ENCODE measurements at places on chromosomes 7 and 10. TPM values are rescaled to one million over a fixed set of nuclear protein-coding genes. Genes with fewer than 3 reads are reported as not detected.

GRCh38 chr10:34931216-34931615 is 116.1 kb upstream of the PARD3 start:
- no peaks in the 10 kb centered on the region for H3K27me3 ChIP-seq
- H3K4me3 ChIP-seq = no peak overlapping the region
- no peak for DNase-seq

DNA sequence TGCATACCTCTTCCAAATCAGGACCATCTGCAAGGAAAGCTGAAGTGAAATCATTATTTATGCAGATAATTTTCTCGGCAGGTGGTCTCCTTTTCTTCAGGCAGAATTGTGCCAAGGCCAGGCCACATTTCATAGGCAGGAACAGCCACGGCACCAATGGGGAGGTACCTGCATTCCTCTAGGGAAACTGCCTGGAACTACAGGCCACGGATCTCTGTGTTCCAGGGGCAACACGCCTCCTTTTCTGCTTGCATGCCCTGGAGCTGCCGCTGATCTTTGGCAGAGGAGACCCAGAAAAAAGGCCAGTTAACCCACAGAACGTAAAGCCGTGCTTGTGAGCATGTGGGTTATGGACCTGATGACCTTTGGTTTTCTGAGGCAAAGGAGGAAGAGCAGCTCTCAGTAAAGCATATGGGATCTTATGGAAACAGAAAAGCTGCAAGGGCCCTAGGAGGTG is 111.2 kb upstream of the KIAA1217 start:
- H3K36me3 ChIP-seq = no peaks in the 10 kb centered on the region
- DNase-seq = no peak
- H3K27me3 ChIP-seq = no peaks in the 10 kb centered on the region
- H3K4me1 ChIP-seq = no peaks in the 10 kb centered on the region
- H3K4me3 ChIP-seq = no peak overlapping the region
- no peak overlapping the region for H3K27ac ChIP-seq

DNA sequence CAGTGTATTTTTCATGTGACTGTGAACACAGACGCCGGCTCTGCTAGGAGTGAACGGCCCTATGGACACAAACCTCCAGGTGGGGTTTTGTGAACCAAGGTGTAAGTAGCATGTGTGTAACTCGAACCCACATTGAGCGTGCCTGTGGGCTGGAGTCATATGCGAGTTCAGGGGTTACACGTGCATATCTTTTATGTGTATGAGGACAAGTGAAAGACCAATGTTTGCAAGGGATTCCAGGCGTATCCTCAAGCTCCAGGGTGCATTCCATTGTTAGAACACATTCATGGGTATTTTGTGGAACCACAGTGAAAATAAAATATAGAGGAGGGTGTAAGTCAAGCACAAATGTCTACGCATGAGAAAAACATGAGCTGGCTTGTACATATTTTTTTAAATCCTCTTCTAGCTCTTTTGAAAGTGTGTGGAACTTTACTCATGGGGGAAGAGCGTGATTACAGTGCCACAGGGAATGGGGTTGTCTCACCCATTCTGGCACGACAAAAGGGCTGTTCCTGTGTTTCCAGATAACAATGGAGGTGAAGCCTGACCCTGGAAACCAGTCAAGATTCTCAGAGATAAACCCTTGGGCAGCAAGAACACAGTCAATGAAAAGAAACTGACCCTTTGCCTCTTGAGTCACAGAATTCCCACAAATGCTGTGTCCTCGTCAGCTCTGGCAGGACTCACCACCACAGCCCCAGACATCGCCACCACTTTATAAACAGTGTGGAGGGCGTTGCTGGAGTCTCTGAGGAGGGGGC is 37.0 kb upstream of the GOT1 start:
- H3K36me3 ChIP-seq = no peaks in the 10 kb centered on the region
- DNase-seq = no peak
- H3K27me3 ChIP-seq = peaks cover 42% of the 10 kb centered on the region

- no peaks in the 10 kb centered on the region for H3K36me3 ChIP-seq
- no peaks in the 10 kb centered on the region for H3K4me1 ChIP-seq
- DNase-seq = no peak
- H3K27me3 ChIP-seq = no peaks in the 10 kb centered on the region
Measured at GRCh38 chr7:97307521-97308108, 190.1 kb downstream of the SDHAF3 start.

DNA sequence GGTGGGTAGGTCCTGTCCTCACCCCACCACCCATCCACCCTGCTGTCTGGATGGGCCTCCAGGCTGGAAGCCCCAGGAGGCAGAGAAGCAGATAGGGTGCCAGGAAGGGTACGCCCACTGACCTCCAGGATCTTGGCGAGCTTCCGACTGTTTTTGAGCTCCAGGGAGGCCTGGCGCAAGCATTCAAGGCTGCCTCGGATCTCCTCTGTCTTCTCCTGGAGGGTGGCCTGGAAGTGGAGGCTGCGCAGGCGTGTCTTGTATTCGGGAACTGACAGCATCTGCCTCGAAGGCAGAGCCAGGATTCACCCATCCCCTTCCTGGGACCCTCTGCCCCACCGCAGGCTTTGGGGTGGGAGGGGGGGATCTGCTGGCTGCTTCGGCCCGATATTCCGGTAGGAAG is 48.4 kb downstream of the GRID2IP start:
- H3K4me1 ChIP-seq = peaks cover 14% of the 10 kb centered on the region
- H3K27ac ChIP-seq = no peak overlapping the region
- H3K36me3 ChIP-seq = no peaks in the 10 kb centered on the region
- H3K4me3 ChIP-seq = peak overlapping the region; percentile 73
- DNase-seq = no peak

DNA sequence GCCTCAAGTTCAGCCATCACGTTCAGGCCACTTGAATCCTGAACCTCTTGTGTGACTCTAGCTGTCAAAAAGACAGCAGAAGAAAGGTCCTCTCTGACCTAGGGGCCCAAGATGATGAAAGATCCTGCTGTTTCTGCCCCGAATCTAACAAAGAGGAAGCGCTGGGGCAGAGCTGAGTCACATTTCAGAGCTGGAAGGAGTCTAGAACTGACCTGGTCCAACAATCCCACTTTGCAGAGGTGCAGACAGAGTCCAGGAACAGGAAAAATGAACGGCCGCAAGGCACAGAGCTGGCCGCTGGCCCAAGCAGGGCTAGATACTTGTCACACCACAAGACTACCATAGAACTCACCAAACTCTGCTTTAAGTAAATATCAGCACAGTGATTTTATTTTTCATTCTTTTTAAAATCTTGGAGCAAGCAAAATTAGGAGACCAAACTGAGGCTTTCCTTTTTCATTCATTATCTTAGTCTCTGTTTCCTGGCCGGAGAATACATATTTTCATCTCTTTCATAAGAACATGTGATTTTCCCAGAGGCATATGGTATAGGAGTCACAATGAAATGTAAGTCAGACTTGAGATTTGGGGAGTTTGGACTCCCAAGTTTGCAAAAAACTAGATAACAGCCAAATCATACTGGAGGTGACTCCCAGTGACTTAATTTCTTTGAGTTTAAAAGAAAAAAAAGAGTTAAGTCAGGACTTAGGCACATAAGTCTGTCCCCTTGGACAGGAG is 52.8 kb downstream of the CHST15 start:
- H3K27ac ChIP-seq = no peak overlapping the region
- H3K27me3 ChIP-seq = no peaks in the 10 kb centered on the region
- no peak for DNase-seq
- peaks cover 14% of the 10 kb centered on the region for H3K4me1 ChIP-seq
- H3K36me3 ChIP-seq = peaks cover 29% of the 10 kb centered on the region
- H3K4me3 ChIP-seq = no peak overlapping the region

DNA sequence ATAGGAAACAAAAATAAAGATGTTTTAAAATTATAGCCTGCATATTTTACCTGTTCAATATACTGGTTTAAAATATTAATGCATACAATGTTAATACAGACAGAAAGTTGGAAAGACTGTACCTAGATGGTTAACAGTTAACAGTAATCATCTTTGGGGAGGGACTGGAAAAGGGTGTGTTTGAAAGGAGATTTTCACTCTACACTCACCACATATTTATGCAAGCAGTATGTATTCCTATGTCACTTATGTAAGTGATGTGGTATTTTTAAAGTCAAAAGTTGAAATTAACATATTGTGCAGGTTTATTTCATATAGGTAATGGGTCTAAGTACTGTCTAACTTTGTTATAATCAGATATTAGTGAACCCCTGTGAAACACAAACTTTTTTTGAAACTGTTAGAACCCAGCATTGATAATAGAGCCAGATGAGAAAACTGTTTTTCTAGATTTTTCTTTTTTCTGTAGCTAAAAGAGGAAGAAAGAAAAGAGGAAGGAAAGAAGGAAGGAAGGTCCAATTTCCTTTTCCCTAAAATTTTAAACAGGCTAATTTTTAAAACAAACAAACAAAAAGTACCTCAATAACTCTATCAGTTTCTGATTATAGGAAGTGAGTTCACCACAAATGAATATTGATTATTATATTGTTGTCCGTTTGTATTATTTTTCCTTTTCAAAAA is 9.0 kb upstream of the STARD3NL start:
- no peak overlapping the region for H3K27ac ChIP-seq
- no peak for DNase-seq
- no peak overlapping the region for H3K4me3 ChIP-seq
- no peaks in the 10 kb centered on the region for H3K27me3 ChIP-seq

Gene SMO
- total RNA-seq = 13.8 TPM

Gene ZNF117
- 15.3 TPM for total RNA-seq

Gene GPR26
- not detected for total RNA-seq

Gene LRIT1
- not detected for total RNA-seq
